ENCODE measurements at places on chromosomes 6 and 20. TPM values are rescaled to one million over a fixed set of nuclear protein-coding genes. Genes with fewer than 3 reads are reported as not detected.

Gene DLL1
- total RNA-seq: 0.15 TPM

Gene FHL5
- total RNA-seq: not detected

Gene IMPG1
- not detected for total RNA-seq

Gene MTFR2
- total RNA-seq: 0.66 TPM

Gene NUP43
- 16.9 TPM for total RNA-seq
